Stomach (tissue), 19 donors: ENCODE measurements at places on chromosomes 16 and 17. TPM values are rescaled to one million over a fixed set of nuclear protein-coding genes. Genes with fewer than 3 reads are reported as not detected.

DNA sequence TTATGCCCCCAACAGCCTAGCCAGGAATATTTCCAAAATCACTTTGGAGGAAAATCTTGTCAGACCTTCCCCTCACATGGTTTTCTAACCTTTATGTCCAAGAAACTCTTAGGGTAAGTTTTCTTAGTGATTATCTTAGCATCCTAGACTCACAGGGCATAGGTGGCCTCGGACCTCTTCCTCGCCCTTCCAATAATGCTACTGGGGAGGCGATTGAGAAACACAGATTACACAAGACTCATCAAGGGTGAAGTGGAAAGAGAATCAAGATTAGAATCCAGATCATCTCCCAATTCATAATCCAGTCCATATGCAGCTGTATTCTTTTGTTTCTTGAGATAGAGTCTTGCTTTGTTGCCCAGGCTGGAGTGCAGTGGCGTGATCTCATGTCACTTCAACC, 358.4 kb upstream of the CDH5 start:
- H3K4me3 ChIP-seq = no peak overlapping the region
- DNase-seq = no peak
- H3K27me3 ChIP-seq = no peaks in the 10 kb centered on the region
- no peaks in the 10 kb centered on the region for H3K36me3 ChIP-seq
- no peak overlapping the region for H3K27ac ChIP-seq
- H3K4me1 ChIP-seq = peaks cover 9% of the 10 kb centered on the region

- no peak overlapping the region for H3K27ac ChIP-seq
- no peaks in the 10 kb centered on the region for H3K36me3 ChIP-seq
- H3K4me1 ChIP-seq = no peaks in the 10 kb centered on the region
Observed at GRCh38 chr17:7183433-7184090, 4.4 kb upstream of the ASGR1 start.

DNA sequence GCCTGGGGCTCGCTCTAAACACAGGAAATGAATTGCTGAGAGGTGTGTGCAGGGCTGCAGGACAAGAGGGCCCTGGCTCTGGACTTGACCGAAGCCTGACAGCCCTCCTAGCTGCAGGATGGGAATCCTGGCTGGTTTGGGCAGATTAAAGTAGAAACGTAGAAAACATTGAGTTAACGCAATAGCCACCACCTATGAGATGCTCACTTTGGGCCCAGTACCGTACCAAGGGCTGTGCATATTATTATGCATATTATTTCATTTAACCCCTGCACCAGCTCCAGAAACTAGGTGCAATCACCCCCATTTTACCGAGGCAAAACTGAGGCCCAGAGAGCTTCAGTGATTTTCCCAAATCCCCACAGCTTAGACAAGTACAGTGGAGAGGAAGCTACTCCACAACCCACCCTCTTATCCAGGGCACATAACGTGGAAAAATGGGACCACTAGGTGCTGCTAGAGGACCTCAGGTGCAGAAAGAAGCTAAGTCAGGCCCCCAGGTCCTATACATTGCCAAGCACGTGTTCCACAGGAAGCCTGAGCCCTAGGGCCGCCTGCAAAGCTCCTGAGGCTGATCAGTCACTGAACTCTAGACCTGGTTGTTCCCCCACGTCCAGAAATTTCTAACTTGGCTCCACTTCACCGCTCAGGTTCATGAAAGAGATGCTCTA, 79.2 kb downstream of the MYH11 start:
- peak overlapping the region; percentile 45 for H3K27ac ChIP-seq
- no peaks in the 10 kb centered on the region for H3K27me3 ChIP-seq
- H3K4me1 ChIP-seq = no peaks in the 10 kb centered on the region
- no peaks in the 10 kb centered on the region for H3K36me3 ChIP-seq

DNA sequence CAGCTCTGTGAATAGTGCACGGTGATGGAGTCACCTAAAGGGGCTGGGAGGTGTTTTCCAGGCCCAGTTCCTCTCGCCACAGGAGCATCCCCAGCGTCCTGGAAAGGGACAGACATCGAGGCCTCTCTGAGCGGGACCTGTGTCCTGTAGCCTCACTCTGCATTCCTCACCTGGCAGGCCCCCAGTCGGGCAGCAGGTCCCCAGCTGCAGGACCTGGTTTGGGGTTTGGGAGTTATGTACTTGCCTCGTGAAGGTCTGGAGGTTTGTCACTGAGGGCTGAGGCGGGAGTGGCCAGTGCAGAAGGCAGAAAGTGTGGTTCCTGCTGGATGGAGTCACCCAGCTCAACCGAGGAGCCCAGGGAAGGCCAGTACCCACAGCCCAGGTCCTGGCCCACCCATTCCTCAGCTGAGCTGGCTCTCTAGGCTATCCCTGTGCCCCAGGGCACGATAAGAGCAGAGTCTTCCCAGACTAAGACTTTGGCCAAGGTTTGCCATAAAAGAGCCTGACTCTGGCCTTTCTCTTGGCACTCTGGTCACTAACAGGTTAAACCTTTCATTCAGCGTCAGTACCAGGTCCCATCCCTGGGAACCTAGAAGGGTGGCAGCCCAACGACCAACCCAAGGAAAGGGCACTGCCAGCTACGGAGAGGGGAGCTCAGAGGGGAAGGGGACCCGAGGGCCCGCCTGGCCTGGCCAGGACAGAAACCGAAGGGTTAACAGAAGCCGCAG, 24.4 kb downstream of the TBX4 start:
- peaks cover 41% of the 10 kb centered on the region for H3K27me3 ChIP-seq
- no peaks in the 10 kb centered on the region for H3K4me1 ChIP-seq
- H3K36me3 ChIP-seq = no peaks in the 10 kb centered on the region
- DNase-seq = no peak
- H3K4me3 ChIP-seq = no peak overlapping the region
- no peak overlapping the region for H3K27ac ChIP-seq

ST6GALNAC2 gene
- 3.6 TPM for total RNA-seq

TEX14 gene
- not detected for total RNA-seq
